Muscle of arm (tissue), 14 donors: ENCODE measurements at places on chromosomes 6 and 20.

GRCh38 chr6:104958178-104959025, 1.5 kb downstream of the LIN28B start:
- no peak for DNase-seq

DNA sequence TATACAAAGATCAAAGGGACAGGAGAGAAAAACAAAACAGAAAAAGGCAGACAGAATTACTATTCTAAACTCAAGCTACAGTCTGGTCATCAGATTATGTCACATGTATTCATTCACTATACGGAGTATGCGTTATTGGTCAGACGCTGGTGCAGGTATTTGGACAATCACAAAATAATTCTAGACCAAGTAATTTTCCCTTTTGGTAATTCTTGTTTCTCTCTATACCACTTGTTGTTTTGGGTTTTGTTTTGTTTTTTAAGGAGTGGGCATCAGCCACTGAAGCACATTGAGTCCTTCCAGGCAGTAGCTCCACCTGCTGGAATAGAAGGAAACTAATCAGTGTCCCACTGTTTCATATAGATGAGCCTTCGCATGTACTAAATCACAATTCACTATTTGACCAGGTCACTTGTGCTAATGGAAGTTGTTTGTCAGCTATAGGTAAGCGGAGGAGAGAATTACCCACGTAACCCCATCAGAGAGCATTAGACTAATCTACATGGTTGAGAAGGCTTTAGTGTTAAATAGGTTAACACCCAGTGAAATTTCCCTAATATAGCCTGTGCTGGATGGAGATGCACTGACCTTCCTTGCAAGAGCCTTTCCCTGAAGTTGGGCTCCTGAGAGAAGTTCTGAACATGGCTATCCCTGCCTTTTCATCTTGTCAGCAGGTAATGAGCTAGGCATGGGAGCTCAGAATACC, 77.9 kb downstream of the TNFAIP3 start:
- DNase-seq, result peak; percentile 28

- no peak for DNase-seq
These were observed 49.8 kb upstream of the ADTRP start for GRCh38 chr6:11828262-11828870.

DNA sequence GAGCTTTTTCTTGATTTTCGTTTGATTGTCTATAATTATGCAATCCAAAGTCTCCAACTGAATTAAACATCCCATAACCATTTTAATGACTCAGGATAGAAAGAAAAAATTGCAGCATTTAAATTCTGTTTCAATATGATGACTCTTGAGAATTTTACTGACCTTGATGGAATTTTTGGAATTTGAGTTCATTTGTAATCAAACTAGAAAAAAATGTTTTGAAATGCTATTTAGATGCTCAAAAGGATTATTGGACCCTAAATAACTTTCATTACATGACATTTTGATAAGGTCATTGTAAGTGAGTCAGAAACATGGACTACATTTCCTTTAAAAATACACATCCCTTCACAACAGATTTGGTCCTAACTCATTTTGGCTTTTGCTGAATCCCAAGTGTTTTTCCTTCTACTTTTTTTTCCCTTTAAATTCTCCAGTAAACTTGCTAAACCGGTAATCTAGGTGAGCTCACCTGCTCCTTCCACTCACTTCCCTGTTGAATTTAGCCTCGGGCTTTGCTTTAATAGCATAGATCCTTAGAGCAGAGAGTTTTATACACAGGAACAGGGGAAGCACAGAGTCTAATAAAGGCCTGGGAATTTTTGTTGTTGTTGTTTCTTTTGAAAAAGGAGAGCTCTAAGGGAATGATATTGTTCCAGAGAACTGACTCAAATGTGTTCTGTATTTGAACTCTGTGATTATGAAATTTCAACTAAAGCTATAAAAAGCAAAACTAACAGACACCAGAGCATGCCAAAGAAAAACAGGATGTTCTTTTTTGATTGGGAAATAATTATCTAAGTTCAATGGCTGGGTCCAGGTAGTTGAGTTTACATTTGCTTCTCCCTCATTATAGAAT, 1088.2 kb upstream of the CITED2 start:
- DNase-seq, result peak; percentile 31

GRCh38 chr6:20808924-20809323, 274.7 kb downstream of the CDKAL1 start:
- DNase-seq, result no peak
